ENCODE measurements at places on chromosomes 13 and 19. TPM values are rescaled to one million over a fixed set of nuclear protein-coding genes. Genes with fewer than 3 reads are reported as not detected.

The ALOX5AP gene
- total RNA-seq = 2.8 TPM

The PRSS57 gene
- not detected for total RNA-seq

The HIPK4 gene
- 0.18 TPM for total RNA-seq

The SLC5A5 gene
- total RNA-seq = 0.27 TPM

The UFM1 gene
- 108 TPM for total RNA-seq

The PTPRH gene
- 0.73 TPM for total RNA-seq

The CYP4F2 gene
- not detected for total RNA-seq

The IL27RA gene
- total RNA-seq = 1.1 TPM

DNA sequence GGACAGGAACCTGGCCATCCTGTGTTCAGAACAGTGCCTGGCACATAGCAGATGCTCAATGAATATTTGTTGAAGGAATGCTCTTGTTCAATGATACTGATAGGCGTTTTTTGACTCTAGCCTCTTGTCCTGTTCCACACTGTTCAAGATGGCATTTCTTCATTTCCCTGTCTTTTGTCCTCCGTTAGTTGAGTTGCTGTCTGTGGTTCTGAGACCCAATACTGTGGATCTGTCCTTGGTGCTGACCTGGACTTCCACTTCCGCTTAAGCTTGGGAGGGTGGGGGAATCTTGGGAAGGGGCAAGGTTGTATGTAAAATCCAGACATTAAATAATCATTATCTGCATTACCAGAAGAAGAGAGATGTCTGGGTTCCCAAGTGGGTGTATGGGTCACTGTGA, 8.3 kb upstream of the KCNN4 start:
- DNase-seq = no peak

DNA sequence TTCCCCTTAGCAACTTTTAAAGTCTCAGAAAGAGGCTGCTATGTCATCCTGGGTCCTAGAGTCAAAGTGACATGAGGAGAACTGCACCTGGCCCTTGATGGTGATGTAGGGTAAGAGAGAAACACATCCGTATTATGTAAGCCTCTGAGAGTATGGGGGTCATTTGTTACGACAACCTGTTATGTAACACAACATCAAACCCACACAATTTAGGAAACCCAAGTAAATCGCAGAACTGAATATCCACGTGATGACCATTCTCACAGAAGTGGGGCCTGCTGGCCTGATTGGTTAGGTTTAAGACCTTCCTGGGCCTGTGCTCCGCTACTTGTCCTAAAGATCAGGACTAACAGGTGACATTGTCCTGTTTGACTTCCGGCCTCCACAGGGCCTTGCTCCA, 15.3 kb upstream of the B3GLCT start:
- DNase-seq = no peak

- no peak for DNase-seq
Observed at GRCh38 chr13:45361596-45362206, 20.7 kb upstream of the TPT1 start.

DNA sequence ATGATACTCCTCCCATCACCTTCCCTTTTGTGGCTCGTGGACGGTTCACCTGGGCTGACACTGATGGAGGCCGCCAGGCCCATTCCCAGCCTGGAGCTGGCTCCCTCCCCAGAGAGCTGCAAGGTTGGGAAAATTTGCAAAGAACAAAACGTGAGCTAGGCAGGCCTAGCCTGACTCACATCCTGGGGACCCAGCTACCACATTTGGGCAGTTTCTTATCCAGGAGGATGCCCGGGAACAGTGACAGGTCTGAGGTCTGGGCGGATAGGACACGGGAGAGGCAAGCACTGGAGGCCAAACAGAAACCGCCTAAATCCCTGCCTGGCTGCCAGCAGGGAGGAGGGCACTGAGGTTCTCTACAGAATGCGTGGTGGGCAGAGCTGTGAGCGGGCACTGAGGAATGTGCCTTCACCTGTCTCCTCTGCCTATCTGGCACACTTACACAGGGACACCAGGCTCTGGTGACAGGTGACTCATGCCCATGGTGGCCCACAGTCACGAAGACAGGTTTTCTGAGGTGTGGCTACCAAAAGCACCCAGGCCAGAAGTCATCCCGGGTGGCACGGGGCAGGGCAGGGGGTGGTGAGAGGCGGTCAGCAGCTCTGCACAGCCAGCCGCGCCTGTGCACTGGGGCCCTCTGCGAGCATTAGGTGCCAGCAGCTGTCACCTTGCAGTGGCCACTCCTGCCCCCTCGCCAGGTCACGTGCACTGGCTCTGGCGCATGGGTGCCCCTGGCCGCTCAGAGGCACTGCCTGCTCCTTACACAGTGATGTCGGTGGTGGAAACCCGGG, 23.2 kb downstream of the SH3GL1 start:
- no peak for DNase-seq

GRCh38 chr19:45798995-45799517, 6.4 kb upstream of the DMWD start:
- DNase-seq = peak; percentile 75

GRCh38 chr19:58021541-58022282, 12.1 kb upstream of the ZSCAN1 start:
- DNase-seq = peak; percentile 92

GRCh38 chr13:36142735-36143134, 11.6 kb upstream of the DCLK1 start:
- no peak for DNase-seq

DNA sequence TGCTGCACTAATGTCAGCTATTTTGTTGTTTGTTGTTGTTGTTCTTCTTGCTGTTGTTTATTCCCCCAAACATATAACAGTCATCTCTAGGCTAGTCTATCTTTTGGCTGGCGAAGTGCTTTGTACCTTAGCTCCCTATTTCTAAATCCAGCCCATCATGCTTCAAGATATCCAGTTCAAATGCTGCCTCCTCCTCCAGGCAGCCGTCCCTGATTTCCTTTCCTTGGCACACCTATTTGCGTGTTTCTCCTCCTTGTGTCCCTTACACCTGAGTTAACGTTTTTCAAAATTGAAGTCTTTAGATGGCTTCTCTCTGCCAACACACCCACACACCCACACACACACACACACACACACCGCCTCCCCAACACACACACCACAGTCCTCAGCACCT, 25.5 kb downstream of the INSR start:
- no peak for DNase-seq

- DNase-seq = no peak
Observed at GRCh38 chr13:75902166-75903104, 266.3 kb downstream of the LMO7 start.

- no peak for DNase-seq
Observed at GRCh38 chr13:29935309-29935981, 85.0 kb upstream of the UBL3 start.

GRCh38 chr13:69292789-69293425, 814.7 kb upstream of the ATXN8OS start:
- DNase-seq = no peak

- DNase-seq = no peak
Observed at GRCh38 chr13:108315273-108315672, 45.8 kb downstream of the TNFSF13B start.

- no peak for DNase-seq
Observed at GRCh38 chr13:94433055-94433961, 46.2 kb downstream of the DCT start.

- no peak for DNase-seq
Observed at GRCh38 chr13:75633285-75633684, 2.8 kb upstream of the LMO7 start.

- DNase-seq = peak; percentile 1
Observed at GRCh38 chr13:67117010-67117550, 113.1 kb downstream of the PCDH9 start.

DNA sequence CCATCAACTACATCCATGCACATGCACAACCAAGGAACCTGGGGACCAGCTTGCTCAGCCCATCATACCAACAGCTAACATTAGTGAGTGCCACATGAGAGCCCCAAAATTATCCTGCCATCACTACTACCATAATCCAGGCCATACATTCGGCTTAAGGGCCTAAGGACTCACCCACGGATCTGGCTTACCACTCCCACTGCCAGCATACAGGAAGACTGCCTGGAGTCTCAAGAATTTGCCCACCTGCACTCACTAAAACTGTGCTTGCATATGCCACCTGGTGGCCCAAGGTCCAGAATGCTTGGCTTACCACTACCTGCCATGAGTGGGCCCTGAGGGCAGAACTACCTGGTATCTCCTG, 1562.9 kb upstream of the PRR20A start:
- DNase-seq = no peak

DNA sequence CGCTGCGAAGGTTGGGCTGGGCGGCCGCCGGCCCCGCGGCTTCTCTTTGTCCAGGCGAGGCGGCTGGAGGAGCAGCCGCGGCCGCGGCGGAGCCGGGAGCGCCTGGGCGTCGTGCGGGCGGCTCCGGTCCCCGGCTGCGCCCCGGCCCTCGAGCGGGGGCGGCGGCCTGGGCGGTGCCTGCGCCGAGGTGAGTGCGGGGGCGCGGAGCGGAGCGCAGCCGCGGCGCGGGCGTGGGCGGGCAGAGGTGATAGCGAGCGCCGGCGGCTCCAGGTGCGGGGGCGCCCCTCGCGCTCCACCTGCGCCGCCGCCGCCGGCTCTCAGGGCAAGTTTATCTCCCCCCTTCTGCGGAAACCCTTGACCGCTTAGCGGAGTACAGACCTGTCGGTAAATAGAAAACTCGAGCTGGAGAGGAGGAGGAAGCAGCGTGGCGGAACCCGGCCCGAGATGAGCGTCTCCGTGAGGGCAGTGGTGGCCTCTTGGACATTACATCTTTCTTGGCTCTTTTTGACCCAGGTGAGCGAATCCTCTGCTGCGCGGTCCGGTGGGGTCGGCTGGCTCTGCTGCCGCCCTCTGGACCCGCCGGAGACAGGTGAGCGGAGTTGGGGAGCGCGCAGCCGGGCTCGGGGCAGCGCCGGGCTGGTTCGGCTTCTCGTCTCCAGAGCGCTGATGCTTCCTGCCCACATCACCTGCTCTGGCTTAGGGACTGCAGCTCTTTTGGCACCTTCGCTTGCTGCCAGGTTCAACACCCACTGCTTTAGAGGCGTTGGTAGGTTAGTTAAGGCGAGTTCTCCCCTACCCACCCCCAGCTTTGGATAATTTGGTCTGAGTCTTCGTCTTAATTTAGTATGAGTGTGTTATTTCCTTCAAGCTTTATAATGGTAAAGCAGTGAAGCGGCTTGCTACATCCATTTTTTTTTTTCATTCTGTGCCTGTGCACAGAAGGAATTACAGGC, at the start of gene MTUS2:
Gene MTUS2 (plus strand): TSS at position 241 of the 953 bp plus-strand sequence.
- DNase-seq = peak; percentile 54

DNA sequence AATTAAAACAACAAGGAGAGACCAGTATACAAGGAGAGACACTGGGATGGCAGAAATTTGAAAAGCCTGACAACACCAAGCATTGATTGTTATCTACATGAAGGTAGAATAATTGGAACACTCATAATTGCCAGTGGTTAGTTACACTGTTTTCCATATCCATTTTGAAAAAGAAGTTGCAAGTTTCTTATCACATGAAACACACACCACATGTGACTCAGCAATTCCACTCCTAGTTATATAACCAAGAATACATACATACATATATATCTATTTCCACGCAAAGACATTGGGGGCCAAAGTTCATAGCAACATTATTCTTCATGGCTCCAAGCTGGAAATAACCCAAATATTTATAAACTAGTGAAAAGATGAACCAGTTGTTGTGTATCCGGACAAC, 15.2 kb upstream of the PABPC3 start:
- no peak for DNase-seq

DNA sequence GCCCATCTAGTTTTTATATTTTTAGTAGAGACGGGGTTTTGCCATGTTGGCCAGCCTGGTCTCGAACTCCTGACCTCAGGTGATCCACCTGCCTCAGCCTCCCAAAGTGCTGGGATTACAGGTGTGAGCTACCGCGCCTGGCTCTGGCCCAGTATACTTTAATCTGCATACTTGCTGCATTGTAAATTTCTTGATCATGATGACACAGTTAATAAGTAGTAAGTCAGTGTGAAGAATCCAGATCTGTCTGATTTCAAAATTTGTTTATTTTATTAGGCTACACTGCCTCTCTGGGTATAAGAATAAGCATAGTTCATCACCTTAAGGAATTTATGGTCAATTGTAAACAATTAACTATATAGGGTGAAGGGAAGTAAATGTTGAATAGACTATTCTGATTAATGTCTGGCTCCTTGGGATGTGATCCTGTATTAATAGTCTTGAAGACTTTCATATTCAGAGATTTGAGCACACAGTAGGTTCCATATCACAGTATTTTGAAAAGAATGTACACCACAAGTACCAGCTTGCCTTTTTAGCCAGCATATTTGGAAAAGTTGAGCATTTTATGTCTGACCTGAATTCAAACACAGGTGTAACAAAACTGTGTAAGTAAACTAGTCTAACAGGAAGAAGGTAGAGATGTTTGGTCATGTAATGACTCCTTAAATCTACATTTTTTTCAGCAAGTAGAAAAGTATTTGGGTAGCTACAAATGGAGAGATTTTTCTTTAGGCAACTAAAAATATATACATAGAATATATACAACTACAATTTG, 7.4 kb downstream of the ARHGAP35 start:
- DNase-seq = no peak

DNA sequence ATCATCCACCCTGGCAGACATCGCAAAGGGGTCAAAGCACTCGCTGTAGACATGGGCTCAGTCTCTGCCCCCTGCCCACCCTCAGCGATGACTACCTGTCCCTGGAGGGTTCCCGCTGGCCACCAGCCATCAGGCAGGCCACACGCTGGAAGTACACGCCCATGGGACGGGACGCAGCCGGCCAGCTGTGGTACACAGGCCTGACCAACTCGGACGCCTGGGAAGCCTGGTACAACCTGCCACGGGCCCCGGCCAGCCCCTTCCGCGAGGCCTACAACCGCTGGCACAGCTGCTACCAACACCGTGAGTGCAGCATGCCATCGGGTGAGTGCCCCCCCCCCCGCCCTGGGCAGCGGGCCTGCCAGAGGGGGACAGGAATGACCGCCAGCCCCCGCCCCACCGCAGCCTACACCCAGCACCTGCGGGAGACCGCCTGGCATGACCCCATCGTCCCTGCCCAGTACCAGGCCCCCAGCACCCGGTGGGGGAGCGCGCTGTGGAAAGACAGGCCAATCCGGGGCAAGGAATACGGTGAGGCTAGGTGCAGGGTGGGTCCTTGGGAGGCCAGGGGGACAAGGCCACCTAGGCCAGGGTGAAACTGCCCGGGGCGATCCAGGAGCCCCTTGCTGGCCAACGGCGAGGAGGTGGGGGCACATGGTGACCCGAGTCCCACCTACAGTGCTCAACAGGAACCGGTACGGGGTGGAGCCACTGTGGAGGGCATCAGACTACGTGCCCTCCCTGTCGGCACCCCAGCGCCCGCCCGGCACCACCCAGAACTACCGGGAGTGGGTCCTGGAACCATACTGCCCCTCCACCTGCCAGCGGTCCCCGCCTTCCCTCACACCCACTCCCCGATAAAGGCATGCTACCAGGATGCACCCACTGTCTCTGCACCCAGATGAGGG, 4.4 kb downstream of the TEKTIP1 start:
- DNase-seq = no peak

DNA sequence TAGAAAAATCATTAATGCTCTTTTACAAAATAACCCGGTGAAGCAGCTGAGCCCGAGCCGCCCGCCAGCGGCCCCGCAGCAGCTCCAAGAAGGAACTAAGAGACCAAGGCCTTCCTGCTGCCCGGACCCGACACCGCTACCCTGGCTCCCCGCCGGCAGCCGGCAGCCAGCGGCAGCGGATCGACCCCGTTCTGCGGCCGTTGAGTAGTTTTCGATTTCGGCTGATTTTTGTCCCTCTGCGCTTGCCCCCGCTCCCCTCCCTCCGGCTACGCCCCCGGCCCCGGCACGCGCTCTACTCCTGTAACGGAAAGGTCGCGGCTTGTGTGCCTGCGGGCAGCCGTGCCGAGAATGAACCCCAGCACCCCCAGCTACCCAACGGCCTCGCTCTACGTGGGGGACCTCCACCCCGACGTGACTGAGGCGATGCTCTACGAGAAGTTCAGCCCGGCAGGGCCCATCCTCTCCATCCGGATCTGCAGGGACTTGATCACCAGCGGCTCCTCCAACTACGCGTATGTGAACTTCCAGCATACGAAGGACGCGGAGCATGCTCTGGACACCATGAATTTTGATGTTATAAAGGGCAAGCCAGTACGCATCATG, at the start of gene PABPC3:
Gene PABPC3 (plus strand): TSS at position 286 of the 603 bp plus-strand sequence. CDS start 63 bp downstream, at position 349.
- DNase-seq = no peak
